Iris pigment epithelial cell (primary cell): ENCODE measurements at places on chromosomes 12 and 14.

DNA sequence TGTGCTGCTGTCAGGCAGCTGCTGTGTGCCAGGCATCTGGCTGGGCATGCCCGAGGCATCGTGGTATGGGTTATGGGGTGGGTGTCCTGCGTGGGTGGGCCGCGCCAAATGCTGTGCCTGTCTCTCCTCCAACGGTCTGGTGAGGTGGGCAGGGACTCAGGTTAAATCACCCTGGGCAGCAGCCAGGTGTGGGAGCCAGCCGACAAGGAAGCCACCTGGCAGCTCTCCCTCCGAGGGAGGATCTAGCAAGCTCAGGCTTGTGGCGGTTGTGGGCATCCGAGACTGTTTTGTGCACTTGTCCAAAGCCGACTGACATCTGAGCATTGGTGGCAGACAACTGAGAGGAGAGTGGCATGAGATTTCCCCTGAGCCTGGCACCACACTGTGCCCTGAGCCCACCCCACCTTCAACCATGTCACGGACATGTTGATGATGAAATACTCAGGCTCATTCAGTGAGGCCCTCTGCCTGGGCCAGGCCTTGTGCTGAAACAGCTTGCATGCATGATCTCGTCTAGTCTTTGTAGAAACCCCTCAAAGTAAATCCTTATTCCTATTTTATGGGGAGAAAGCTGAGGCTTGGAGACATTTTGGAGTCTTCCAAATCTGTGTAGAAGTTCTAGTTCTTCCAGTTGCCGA, 181.8 kb upstream of the MYL2 start:
- no peak for DNase-seq

- peak; percentile 27 for DNase-seq
Observed at GRCh38 chr12:15883536-15883935, 1.3 kb downstream of the STRAP start.

GRCh38 chr12:116881325-116881876, at the start of gene HRK:
Gene HRK, minus strand, starts transcription at chr12:116881441. Its CDS starts 134 bp downstream, at chr12:116881307.
- no peak for DNase-seq

DNA sequence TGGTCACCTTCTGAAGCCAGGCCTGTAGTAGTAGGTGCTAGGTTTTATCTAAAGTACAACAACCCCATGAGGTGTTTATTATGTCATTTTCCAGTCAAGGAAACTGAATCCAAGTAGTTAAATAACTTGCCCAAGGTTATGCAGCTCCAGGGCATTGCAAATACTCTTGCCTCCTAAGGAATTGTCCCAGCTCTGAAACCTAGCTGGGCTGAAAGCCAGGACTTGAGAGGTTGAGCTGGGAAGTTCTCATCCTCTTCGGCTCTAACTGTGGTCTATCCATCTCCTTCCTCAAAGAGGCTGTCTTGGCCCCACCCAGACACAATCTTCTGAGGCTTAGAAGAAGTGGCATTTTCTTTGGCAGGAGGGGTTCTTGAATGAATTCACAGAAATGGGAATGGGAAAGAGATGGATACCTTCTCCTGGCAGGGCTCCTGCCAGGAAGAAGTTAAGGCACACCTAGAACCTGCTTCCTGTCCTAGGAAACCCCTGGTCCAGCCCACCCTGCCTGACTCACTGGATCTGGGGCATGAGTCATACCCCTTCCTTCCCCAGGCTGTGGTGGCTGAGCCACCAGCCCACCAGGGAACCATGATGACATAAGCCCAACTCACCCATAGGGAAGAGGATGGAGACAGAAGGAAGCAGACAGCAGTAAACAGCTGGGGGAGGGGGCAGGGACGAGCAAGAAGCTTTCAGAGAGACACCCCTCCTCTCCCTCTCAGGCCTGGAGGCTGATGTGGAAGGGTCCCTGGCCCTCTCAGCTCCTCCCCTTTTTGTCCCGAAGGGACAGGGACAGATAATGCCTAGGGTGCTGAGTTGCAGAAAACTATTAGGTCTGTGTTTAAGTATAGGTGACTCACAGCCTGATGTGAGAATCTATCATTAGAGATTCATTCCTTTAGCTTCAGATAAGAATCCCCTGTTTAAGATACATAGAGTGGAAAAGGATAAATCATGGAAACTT, 2.1 kb upstream of the PLEK2 start:
- peak; percentile 76 for DNase-seq

DNA sequence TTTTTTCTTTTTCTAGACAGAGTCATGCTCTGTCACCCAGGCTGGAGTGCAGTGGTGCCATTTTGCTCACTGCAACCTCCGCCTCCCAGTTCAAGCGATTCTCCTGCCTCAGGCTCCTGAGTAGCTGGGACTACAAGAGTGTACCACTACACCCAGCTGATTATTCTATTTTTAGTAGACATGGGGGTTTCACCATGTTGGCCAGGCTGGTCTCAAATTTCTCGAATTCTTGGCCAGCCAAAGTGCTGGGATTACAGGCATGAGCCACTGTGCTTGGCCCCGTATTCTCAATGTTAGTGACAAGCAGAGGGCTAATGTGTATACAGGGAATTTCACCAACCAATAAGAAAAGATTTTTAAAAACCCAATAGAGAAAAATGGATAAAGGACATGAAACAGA, 8.4 kb downstream of the PLBD2 start:
- no peak for DNase-seq

DNA sequence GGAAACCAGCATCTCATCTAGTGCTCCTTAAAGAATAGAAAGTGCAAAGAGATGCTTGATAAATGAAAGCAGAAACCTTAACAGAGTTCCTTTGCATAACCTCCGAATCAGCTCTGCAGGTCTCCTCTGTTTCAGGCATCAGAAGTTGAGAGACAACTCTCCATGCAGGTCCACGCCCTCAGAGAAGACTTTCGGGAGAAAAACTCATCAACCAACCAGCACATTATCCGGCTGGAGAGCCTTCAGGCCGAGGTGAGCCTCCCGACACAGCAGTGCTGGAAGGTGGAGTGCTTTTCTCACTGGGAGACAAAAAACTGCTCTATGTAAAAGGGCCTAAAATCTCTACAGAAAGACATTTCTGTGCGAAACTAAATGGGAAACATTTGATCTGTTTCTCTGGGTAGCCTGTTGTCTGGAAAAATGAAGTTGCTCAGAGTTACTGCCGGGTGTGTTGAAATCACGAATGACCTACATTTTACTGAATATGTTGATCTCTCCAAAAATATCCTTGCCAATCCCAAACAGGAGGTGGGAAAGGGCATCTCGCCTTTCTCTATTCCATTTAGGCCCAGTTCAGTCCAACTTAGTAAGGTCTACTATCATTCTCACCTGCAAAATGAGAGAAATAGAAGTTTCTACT, 54.9 kb downstream of the RAB35 start:
- DNase-seq: no peak

- DNase-seq: no peak
Observed at GRCh38 chr14:103460415-103460814, 62.2 kb downstream of the CKB start.

GRCh38 chr12:86727160-86727559, 471.0 kb upstream of the MGAT4C start:
- peak; percentile 88 for DNase-seq

GRCh38 chr12:123017753-123018152, 37.3 kb downstream of the ARL6IP4 start:
- DNase-seq: no peak

DNA sequence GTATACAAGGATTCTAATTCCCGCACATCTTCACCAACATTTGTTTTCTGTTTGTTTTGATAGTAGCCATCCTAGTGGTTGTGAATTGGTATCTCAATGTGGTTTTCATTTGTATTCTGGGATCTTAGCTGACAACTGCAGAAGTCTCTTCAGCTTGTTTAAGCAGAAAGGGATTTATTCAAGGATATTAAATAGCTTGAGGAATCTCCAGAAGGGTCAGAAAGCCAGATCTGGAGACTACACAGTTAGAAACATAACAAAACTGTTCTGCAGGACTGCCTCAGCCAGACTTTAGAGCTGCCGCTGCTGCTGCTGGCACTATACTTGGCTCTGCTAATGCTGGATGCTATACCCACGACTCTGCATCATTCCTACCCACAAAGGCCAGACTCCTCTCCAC, 13.4 kb upstream of the CDKL1 start:
- DNase-seq: no peak

- DNase-seq: peak; percentile 12
Observed at GRCh38 chr12:108955225-108955835, 65.5 kb downstream of the SVOP start.

- no peak for DNase-seq
Observed at GRCh38 chr14:78509516-78509915, 339.3 kb downstream of the NRXN3 start.

DNA sequence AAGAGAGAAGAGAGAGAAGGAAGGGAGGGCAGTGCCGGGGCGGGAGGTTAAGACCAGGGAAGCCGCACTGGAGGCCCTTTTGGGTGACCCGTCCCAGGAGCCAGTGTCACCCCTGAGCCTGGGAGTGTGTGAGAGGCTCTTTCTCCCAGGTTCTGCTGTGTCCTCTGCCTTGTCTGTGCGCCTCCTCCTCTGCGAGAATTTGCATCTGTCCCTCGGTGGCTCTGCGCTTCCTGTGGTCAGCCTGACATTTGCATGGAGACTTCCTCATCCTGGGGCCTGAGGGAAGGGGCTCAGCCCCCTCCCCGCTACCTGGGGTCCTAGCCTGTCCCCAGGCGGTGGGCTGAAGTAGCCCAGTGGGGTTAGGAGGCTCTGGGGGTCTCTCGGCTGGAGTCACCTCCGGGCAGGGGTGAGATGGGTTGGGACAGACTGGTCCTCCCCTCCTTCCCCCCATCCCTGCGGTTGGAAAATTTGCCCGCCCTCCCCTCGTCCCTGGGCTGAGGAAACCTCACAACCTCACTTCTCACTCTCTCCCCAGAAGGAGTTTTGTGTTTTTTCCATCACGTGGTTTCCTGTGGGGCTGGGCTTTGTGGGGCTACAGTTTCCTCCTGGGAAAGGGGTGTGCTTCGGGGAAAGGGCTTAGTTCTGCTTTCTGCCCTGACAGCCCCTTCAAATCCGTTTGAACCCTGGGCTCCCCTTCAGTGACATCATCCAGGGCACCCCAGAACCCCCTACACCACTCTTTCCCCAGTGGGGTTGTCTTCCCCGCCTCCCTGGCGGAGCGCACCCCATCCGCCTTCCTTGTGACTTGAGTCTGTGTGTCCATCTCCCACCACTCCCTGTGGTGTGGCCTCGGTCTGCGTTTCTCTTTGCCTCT, 2.5 kb downstream of the PTPN6 start:
- DNase-seq: peak; percentile 62

GRCh38 chr12:54988402-54989054, 4.0 kb upstream of the TESPA1 start:
- DNase-seq: peak; percentile 28
